ENCODE measurements at places on chromosomes 12 and 14.

DNA sequence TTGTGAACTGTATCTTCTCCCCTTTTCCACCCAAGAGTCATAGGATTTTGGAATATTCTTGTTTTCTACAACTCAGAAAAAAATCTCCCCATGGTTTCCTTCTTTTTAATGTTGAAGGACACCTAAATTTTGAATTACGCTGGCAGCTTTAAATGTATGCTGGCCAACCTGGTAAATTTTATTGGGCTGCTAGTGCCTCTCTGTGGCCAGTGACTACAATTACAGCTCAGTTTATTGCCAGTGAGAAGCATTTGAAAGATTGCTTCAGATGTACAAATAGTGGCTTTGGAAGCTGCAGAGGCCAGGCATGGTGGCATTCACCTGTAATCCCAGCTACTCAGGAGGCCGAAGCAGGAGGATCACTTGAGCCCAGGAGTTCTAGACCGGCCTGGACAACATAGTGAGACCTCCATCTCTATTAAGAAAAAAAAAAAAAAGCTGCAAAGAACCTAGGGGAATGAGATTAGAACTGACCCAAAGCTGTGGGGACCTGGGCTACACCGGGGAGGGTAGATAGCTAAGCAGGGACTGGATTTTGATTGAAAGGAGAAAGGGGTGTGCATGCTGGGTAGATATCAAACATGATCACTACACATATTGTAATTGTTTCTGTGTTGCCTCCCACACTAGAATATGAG is 7.6 kb upstream of the RAB21 start:
- H3K4me3 ChIP-seq = no peak overlapping the region
- DNase-seq = peak; percentile 66
- H3K4me1 ChIP-seq = no peaks in the 10 kb centered on the region
- no peaks in the 10 kb centered on the region for H3K36me3 ChIP-seq
- no peak overlapping the region for H3K27ac ChIP-seq

GRCh38 chr14:61026526-61026925 is 45.5 kb downstream of the SLC38A6 start:
- DNase-seq = no peak
- H3K4me1 ChIP-seq = no peaks in the 10 kb centered on the region
- no peak overlapping the region for H3K27ac ChIP-seq
- H3K4me3 ChIP-seq = no peak overlapping the region
- no peaks in the 10 kb centered on the region for H3K36me3 ChIP-seq

- H3K27ac ChIP-seq = no peak overlapping the region
- H3K36me3 ChIP-seq = no peaks in the 10 kb centered on the region
- DNase-seq = no peak
Measured at GRCh38 chr14:95573313-95573712, 38.5 kb downstream of the GLRX5 start.

- no peak overlapping the region for H3K27ac ChIP-seq
- no peaks in the 10 kb centered on the region for H3K36me3 ChIP-seq
- peak; percentile 41 for DNase-seq
- no peak overlapping the region for H3K4me3 ChIP-seq
- H3K27me3 ChIP-seq = no peaks in the 10 kb centered on the region
Measured at GRCh38 chr14:103087343-103087835, 3.4 kb downstream of the LBHD2 start.

- H3K36me3 ChIP-seq = no peaks in the 10 kb centered on the region
- H3K27me3 ChIP-seq = no peaks in the 10 kb centered on the region
- no peak overlapping the region for H3K4me3 ChIP-seq
- no peaks in the 10 kb centered on the region for H3K4me1 ChIP-seq
- no peak for DNase-seq
- H3K27ac ChIP-seq = no peak overlapping the region
Measured at GRCh38 chr12:45477526-45477925, 252.0 kb upstream of the ARID2 start.

DNA sequence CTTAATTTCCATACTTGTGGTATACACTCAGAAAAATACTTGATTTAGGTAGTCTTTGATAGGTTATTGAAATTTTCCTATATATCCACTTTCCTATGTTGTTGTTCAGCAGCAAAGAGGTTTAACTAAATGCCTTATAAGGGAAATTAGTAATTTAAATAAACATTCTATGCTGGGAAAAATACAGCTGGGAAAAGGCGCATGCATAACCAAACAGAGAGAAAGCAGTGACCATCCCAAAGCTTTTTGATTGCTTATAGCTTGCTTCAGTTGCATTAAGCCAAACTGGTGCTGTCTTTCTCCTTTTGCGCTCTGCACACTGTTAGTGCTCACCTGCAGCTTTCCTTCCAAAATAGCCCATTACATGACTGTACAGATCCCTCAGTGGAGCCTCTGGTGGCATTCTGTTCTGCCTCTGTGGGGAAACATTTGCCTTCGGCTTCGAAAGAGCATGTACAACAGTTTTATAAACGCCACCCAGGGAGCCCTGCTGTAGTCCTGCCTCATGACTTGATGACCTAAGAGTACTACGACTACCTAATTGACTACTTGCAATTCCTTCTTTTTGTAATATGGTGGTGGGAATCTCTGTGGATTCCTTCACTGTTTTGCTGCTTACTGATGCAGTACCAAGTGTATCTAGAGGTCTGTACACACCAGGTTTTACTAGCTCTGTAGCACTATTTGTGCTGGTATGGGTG is 120.8 kb downstream of the RALGAPA1 start:
- H3K27me3 ChIP-seq = no peaks in the 10 kb centered on the region
- peaks cover 6% of the 10 kb centered on the region for H3K36me3 ChIP-seq
- DNase-seq = no peak
- no peaks in the 10 kb centered on the region for H3K4me1 ChIP-seq
- H3K27ac ChIP-seq = no peak overlapping the region
- H3K4me3 ChIP-seq = no peak overlapping the region

DNA sequence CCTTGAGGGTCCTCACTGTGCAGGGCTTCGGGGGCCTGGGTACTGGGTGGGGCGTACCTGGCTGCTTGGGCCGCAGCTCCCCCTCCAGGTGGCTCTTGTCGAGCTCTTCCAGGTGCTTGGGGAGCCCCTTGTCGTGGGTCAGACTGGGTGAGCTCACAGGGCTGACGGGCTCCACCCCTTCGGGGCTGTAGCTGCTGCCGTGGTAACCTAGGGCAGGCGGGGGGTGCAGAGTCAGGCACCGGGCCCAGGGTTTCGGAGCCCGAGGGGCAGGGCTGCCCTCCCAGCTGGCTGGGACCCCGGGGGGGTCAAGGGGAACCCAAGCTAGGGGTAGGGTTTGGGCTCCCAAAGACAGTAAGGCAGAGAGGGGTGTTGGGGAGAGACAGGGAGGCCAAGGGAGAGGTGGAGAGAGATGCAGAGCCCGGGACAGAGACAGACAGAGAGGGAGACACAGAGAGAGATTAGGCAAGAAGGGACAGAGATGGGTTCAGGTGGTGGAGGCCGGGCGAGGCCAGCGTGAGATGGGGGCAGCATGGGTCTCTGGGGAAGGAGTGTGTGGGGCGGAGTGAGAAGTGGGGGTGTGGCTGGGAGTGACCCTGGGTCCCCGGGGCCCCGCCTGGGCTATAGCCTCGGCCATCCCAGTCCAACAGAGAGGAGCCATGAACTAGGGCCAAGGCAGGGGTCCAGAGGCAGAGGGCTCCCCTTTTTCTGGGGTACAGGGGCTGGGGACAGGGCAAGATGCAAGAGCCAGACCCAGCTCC is 40.7 kb downstream of the RFLNA start:
- H3K27ac ChIP-seq = no peak overlapping the region
- no peaks in the 10 kb centered on the region for H3K27me3 ChIP-seq
- H3K4me1 ChIP-seq = no peaks in the 10 kb centered on the region
- peaks cover 24% of the 10 kb centered on the region for H3K36me3 ChIP-seq
- no peak overlapping the region for H3K4me3 ChIP-seq
- DNase-seq = no peak
